ENCODE measurements at places on chromosomes 2 and 18.

- DNase-seq: no peak
These were observed 190.4 kb downstream of the FMNL2 start for GRCh38 chr2:152525277-152525838.

GRCh38 chr2:43049836-43050801 lies 176.3 kb downstream of the ZFP36L2 start:
- no peak for DNase-seq

- DNase-seq: no peak
These were observed 314.9 kb upstream of the NRP2 start for GRCh38 chr2:205367331-205367935.

- DNase-seq: no peak
These were observed 58.5 kb upstream of the TXNDC2 start for GRCh38 chr18:9827211-9827792.

- DNase-seq: no peak
These were observed 1.6 kb downstream of the NMUR1 start for GRCh38 chr2:231528636-231529030.

GRCh38 chr2:195594248-195594647 lies 62.8 kb upstream of the SLC39A10 start:
- DNase-seq: no peak

DNA sequence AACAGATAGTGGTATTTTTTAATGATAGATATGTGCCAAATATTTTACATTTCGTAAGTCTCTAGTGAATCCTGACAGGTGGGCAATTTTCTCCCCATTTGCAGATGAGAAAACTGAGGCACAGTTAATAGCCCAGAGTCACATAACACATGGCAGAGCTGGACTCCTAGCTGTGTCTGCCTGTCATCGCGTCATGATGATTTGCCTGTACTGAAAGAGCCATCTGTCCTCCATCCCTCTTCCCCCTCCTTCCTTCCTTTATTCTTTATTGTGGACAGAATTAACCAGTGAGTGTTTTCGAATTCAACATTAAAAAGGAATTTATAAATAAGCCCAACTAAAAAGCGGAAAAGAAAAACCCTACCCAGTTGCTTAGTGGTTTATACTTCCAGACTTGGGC lies 3.2 kb downstream of the DNAJB2 start:
- DNase-seq: no peak

GRCh38 chr2:232053777-232054176 lies 92.3 kb downstream of the DIS3L2 start:
- no peak for DNase-seq

- no peak for DNase-seq
These were observed 93.4 kb downstream of the PARD3B start for GRCh38 chr2:204638471-204639194.
